ENCODE measurements at places on chromosomes 4 and X. TPM values are rescaled to one million over a fixed set of nuclear protein-coding genes. Genes with fewer than 3 reads are reported as not detected.

UGT2B7 gene
- 0.77 TPM for total RNA-seq

DNA sequence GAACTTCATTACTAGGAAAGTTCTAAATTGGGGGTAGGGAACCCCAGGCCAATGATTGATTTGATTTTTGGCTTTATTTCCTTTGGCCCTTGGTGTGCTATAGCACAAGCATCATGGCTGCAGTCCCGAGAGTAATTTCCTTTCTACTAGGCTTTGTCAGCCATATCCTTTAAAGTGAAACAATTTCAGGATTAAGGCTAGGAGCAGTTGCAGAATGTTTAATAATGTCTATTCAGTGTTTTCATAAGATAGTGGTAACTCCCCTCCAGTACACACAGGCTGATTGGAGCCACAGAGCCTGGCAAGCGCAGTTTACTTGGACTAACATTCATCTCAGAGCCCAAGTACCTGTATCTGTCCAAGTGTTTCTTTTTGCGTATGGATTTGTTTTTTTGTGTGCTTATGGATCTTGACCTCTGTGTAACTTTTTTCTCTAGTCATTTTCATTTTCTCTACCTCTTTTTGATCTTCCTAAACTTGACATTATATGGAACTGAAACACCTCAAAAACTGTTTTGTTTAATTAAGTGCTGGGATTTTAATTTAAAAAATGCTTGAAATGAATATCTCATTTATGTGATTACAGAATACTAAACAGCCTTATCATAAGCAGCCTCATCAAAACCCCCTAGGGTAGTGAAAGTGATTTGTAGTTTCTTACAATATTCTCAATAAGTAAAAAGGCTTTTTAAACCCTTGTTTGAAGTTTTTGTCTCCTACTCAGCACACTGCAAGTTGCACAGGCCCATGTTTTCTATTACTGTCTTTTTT, 7.5 kb downstream of the STIM2 start:
- DNase-seq: no peak

- DNase-seq: no peak
These were observed 31.1 kb downstream of the FBXO8 start for GRCh38 chr4:174252412-174252811.

DNA sequence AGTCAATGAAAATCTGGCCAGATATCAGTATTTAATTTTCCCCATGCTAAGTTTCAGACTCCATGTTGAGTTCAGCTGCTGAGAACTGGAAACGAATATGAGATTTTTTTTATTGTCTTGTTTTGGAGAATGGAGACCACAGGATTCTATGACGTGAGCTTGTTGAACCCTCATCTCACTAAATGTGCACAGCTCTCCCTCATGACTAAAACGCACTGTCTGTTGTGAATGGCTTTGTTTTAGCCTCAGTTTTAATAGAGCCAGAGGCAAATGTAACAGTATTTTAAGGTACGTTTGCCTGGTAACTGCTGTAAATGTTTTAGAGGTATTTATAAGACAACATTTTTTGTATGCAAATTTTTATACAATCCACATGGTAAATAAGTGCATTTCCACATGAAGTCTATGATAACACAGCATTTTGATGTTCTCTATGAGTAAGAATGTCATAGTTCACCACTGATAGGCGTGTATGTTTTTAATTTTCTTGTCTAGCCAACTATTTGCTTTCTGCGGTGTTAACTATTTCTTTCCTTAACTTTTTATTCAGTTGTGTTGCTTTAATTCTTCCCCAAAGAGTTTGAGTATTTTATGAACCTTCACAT, 1159.3 kb upstream of the TENM3 start:
- DNase-seq: no peak

RRH gene
- not detected for total RNA-seq

- DNase-seq: no peak
These were observed 1701.2 kb upstream of the PCDH10 start for GRCh38 chr4:131447883-131448282.

DNA sequence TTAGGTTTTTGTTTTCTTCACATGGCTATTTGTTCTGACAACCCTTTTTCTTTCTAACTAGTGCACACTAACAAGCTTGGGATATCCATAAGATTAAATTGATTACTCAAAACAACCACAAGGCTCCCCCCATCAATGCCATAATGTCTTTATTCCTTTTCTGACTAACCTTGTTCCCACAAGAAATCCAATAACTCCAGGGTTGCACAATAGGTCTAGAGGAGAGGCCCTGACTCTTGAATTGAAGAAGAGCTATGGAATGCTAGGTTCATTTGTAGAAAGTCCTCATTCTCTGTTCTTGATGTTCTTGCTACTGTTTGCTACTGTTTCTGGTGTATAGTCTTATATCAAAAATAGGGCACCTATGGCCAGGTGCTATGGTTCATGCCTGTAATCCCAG, 71.0 kb downstream of the PRRG1 start:
- no peak for DNase-seq

DNA sequence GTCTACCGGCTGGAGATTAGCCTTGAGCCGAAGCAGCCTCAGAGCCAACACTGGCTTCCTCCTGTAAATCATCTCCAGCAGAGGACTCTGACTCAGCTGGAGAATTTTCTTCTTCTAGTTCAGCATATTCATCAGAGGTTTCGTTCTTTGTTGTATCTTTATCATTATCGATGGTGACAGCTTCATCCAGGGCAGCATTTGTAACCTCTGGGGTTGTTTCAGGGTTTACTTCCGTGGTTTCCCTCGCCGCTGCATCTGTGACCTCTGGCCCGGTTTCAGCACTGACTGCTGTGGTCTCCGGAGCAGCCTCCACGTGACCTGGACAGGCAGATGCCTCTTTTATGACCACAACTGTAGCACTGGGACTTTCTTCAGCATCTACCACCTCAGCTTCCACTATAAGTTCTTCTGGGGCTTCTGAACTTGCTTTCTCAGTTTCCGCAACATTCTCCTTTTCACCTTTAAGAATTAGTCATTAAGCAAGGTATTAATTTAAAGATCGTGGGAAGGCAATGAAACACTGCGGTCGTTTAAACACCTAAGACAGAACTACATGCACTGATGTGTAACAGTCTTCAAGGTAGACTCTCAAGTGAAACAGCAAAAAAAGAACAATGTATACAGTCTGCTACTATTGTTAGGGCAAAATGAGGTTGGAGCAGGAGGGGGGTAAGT, 13.3 kb downstream of the MGARP start:
- DNase-seq: peak; percentile 96

DNA sequence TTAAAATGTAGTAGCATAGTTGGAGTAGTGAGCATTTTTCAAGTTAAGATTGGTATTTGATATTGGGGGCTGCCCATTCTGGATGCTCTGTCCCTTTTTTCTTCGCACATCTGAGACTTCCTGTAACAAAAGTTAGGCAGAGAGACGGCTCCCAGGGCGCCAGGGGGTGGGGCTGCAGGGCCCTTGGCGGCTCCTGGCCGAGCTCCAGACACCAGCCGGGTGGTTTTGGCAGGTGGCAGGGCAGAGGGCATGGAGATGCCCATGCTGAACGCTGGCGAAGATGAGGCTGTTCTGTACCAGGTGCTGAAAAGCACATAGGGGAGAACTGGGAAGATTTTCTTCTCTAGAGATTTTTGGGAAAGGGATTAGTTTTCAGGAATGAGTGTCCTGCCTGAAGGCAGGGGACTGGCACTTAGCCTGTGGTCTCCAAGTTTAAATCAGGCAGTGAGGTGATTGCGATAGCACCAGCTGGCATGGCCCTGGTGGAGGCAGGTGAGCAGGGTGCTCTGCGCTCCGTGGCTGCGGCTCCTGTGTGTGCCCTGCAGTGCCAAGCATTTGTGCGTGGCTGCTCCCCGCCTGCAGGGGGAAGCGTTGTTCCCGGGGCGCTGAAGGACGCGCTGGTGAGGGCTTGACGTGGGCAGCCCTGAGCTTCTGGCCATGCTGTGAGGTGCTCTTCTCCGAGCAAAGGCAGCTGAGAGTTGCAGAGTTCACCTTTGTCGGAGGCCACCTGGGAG, 23.6 kb upstream of the HGFAC start:
- no peak for DNase-seq

ARL9 gene
- total RNA-seq: not detected

DNA sequence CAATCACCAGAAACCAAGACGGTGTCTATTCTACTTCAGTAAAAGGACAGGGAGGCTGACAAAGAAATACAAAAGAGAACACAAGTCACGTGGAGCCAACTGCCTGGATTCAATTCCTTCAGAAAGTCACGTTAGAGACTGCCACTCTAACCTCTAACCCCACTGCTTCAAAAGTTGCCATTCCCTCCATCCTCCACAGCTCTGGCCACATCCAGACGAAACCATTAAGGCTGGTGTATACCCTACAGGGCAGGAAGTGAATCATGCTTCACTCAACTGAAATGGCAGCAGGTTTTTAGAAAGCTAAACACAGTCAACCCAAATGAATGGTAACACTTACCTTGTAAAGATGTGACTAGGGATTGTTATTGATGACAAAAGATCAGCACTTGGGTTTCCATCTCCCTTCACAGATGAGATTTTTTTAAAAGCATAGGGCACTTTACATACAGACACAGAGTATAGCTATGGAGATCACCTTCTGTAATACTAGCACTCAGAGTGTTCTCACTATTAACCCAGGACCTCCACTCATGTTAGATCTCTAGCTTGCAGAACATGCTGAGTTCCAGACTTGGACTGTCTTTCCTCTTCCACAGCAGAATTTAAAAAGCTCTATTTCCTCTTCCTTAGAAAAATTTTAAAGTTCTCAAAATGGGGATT, 37.4 kb downstream of the MAML3 start:
- DNase-seq: no peak

DNA sequence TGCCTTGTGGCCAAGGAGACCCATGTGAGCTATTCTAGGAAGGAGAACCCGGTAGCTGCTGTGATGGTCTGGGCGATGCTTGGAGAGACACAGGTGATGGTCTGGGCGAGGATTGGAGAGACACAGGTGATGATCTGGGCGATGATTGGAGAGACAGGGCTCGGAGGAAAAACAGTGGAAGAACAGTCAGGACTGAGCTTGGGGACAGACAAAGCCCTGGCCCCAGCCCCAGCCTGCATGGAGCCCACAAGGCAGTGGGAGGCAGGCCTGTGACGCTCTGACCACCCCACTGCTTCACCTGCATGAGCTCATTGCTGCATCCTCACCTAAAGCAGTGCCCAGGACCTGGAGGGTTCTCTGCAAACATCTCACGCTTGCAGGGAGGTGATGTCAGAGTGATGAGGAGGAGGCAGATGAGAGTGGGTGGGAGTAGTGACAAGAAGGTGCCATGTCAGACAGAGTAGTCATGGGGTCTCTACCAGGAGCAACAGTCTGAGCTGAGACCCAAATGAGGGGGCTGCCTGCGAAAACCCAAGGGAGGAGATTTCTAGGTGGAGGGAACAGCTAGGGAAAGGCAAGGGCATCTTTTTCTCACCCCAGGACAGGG, 35.9 kb upstream of the PSAPL1 start:
- no peak for DNase-seq

Data from GM12878 (cell line).